ENCODE measurements at places on chromosomes 16 and 17.

- no peak for DNase-seq
These were observed 91.8 kb downstream of the FOXL1 start for GRCh38 chr16:86669937-86670749.

DNA sequence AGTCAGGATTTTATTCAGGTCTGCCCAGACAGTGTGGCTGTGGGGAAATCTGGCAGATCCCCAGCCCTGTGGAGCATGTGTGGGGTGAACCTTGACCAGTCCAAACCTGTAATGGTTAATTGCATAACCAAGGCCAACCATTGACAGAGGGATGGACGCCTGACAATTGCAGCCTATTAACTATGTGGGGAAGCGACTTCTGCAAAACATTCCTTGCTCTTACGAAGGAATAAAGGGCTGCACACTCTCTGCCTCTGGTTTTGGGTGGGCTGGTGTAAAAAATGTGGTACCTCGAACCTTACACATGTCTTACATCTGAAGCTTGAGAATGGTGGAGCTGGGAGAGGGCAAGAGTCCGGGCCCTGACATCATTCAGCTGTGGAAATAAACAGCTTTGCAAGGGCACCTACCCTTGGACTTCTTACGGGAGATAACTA is 35.8 kb downstream of the MAF start:
- no peak for DNase-seq

DNA sequence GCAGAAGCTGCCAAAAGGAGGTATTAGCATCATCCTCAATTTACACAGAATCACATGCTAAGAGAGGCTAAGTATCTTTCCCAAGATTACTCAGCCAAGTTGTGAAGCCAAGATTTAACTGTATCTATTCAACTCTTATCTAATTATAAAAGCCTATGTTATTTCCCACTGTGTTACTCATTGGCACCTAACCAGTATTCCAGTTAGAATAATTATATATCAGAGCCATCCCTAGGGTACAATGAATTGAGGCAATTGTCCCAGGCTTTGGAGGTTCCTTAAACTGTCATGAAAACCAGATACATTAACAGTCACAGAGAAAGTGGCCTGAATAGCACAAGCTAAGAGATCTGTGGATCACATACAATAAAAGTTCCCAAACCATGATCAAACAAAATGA is 10.9 kb upstream of the AMFR start:
- no peak for DNase-seq

- DNase-seq, result peak; percentile 98
These were observed at the start of gene USB1 for GRCh38 chr16:58000706-58001676. Gene USB1 (plus strand): TSS chr16:58001407. CDS start chr16:58001484, 77 bp downstream.

- no peak for DNase-seq
These were observed 24.6 kb upstream of the GUCY2D start for GRCh38 chr17:7977805-7978204.

DNA sequence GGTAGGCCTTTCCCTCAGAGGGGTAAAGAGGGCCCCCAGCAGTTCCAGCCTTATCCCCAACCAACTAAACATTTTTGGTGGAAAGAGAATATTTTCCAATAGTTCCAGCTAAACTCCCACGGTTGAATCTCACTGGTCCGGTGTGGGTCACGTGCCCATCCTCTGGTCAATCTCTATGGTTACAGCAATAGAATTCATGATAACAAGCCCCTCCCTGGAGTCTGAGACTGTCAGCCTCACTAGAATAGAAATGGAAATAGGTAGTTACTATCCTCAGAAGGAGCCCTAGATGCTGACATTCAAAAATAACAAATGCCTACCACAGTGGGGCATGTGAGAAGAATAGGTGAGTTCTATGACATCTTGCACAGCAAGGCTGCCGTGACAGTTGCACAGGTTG is 37.5 kb upstream of the LITAF start:
- DNase-seq, result no peak

DNA sequence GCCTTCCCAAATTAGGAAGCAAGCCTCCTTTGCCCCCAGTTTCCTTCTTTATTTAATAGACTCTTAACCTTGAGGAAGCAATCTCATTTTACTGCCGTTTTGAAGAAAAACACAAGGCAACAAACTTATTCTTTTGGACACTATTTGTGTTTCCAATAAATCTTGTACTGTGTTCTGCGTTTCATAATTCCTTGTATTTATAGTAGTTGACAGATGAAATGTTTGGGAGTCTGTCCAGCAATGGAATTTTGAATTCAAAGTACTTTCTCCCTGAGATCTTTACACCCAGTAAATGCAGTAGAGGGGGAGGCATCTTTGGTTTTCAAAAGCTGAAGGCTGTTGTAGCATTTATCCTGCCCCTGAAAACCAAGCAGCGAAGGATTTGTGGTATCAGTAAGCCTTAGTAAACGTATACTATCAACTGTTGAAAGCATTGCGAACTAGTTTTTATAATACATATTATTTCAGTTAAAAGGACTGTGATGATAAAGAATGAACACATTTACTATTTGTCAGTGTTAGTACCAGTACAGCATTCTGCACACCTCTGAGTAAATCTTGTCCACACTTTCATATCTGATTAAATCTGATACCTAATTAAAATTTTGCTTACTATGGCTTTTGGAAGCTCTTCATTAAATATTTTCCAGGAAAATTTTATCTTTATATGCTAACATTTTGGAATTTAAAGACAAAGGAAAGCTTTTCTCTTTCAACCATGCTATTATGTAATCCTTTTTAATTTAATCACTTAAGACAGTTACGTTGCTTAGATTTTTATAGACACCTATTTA is 83.1 kb downstream of the TNRC6C start:
- DNase-seq, result no peak

GRCh38 chr17:63421681-63422645 is 24.1 kb downstream of the CYB561 start:
- no peak for DNase-seq

DNA sequence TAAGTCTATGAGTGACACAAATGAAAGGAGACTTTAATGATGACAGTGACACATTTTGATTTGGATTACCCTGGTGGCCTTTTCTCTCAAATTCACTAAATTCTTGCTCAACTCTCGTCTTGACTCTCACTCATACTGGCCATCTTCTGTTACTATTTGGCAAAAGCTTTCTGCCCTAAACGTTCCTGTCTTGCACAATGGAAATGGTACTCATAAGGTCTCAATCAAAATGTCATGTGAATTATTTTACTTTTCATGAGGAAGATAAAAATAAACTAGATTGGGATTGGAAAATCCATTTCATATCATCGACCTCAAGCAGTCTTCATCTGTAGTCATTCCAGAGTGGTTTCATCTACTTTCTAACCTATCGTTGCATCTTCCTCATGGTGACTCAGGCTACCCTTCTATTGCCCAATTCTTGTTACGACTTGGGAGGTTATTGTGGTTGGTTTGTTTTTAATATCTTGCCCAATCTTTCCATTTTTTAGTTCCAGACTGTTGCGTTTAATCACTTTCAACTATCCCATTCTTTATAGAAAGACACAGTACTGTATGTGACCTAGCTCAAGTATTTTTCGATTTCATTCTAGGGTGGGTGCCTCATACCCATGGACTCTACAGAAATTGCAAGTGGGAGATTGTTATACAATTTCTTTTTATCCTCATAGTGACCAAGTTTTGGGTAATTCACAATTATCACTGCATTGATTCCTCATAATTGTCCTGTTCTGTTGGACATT is 317.2 kb upstream of the KCNJ16 start:
- no peak for DNase-seq

DNA sequence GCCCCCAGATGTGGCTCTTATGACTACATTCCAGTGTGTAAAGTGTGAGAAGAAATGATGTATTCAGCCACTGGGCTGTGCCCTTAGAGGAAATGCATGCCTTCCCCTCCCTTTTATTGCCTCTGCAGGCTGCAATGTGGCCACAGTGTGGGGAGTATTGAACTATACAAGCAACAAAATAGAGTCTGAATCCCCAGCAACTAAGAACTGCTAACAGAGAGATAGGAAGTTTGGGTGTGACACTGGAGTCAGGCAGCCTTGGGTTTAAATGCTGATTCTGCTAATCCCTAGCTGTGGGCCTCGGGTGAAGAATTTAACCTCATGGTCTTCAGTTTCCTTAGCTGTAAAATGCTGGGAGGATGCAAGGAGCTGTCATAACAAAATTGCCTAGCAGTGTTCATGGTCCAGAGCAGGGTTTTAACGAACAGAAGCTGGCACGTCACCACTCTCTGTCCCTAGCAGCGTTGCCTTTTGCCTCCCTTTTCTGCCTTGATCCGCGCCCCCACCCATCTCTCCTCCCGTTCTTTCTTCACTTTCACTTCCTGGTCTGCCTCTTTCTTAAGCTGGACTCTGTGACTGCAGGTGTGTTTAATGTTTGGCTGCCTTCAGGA is 50.3 kb downstream of the KPNA2 start:
- no peak for DNase-seq

DNA sequence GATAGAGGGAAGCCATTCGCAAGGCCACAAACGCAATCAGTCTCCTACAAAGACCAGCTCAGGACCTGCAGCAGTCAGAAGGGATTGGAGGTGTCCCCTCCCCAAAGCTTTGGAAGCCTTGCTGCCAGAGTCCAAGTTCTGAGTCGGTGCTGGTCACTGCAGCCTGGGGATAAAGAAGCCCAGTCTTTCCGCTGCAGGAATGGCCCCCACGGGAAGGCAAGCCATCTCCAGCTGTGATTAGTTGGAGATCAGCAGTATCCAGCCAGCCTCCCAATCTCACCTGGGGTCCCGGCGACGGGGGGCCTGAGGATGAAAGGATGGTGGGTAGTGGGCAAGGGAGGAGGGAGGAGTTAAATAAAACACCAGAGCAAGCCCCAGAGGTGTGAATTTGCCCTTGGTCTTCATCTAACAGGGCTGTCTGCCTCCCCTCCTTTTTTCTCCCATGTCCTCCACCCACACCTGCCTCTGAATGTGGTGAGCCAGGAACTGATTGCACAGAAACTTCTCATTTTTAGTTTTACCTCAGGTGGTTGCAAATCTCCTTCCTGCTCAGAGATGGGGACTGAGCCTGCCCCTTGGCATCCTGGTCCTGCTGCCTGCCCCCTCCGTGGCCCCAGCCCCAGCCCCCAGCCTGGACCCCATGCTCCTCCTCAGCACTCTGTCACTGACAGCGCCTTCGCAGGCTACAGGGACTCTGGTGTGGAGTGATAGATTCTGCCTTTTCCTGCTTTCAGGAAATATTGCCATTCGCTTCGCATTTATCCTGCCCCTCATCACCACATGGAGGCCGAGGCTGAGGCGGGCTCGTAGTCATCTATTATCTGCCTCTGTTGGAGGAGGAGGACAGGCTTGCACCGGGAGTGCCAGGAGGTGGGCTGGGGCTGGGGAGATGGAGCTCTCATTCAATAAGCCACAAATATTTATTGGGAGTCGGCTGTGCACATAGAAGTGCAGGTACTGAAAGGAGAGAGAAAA is 262.9 kb upstream of the SDK2 start:
- no peak for DNase-seq

DNA sequence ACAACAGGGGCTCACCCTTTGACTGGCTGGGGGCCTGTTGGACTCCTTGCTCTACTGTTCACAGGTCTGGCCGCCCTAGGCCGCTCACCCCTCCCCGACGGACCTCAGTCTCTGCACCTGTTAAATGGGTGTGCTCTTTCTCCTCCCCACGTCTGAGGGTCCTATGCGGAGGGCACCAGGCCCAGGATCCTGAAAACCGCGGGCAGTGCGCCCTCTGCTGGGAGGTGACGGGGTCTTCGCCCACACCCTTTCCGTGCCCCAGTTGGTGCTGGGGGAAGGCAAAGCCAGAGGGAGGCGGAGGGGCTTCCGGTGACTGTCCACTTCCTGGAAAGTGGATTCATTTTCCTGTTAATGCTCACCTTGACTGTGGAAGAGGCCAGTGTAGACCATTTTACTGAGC is 1010.9 kb downstream of the KCNJ18 start:
- no peak for DNase-seq

GRCh38 chr17:11997147-11997971 is at the start of gene ZNF18:
Gene ZNF18 (minus strand): TSS chr17:11997475. CDS start chr17:11992829, 4,646 bp downstream.
- peak; percentile 90 for DNase-seq

GRCh38 chr17:38554430-38555350 is 51.1 kb downstream of the SRCIN1 start:
- no peak for DNase-seq

DNA sequence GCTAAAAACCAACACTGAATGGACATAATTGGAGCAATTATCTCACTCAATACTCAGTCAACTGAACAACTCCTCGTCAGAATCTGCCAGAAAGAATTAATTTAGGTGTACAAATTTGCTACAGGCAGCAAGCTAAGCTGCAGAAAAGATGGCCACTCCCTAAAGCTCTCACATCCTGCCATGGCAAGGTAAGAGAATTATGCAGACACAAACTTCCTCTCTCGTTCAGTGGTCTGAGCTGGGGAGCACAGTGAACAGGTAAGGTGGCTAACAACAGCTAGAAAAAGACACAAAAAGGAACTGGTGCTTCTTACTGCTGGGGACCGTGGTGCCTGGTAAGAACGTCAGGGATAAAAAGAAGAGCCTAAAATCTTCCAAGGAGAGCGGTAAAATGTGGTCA is 74.9 kb upstream of the BCAR1 start:
- DNase-seq, result no peak

GRCh38 chr17:47878203-47879027 is 17.6 kb upstream of the SP2 start:
- no peak for DNase-seq

DNA sequence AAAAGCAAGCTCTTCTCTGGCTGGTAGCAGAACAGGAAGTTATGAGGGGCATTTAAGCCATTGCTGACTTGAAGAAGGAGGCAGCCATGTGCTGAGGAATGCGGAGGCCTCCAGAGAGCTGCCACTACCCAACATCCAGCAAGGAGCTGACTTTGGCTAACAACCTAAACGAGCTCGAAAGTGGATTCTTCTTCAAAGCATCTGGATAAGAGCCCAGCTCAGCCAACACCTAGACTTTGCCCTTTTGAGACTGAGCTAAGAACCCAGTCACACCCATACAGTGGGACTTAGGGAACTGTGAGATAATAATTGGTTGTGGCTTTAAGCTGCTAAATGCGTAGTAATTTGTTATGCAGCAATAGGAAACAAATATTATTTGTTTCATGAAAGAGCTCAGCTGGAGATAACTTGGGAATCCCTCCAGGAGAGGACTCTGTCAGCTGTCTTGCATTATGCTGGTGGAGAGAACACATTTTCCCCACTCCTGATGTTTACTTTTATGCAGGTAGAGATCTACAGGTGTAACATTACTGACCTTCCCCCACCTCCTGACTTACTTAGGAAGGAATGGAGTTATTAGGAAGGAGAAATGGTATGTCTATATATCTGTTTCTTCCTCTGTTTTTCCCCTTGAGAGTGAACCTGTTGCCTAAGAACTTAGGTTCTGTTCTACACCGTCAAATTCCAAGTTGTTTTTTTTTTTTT is 52.7 kb upstream of the ZNF629 start:
- DNase-seq, result no peak

Data from GM12891 (cell line).